Vagina (tissue), 2 donors: ENCODE measurements at places on chromosomes 2 and 18.

- DNase-seq, result no peak
Measured at GRCh38 chr2:54194761-54195750, 61.0 kb downstream of the TSPYL6 start.

- no peak for DNase-seq
Measured at GRCh38 chr2:138730497-138731030, 49.6 kb downstream of the NXPH2 start.

GRCh38 chr2:54271843-54272627, 16.0 kb upstream of the TSPYL6 start:
- no peak for DNase-seq

- no peak for DNase-seq
Measured at GRCh38 chr18:79746730-79747129, 51.0 kb upstream of the KCNG2 start.

- no peak for DNase-seq
Measured at GRCh38 chr2:108217211-108217610, 22.6 kb upstream of the SULT1C3 start.

DNA sequence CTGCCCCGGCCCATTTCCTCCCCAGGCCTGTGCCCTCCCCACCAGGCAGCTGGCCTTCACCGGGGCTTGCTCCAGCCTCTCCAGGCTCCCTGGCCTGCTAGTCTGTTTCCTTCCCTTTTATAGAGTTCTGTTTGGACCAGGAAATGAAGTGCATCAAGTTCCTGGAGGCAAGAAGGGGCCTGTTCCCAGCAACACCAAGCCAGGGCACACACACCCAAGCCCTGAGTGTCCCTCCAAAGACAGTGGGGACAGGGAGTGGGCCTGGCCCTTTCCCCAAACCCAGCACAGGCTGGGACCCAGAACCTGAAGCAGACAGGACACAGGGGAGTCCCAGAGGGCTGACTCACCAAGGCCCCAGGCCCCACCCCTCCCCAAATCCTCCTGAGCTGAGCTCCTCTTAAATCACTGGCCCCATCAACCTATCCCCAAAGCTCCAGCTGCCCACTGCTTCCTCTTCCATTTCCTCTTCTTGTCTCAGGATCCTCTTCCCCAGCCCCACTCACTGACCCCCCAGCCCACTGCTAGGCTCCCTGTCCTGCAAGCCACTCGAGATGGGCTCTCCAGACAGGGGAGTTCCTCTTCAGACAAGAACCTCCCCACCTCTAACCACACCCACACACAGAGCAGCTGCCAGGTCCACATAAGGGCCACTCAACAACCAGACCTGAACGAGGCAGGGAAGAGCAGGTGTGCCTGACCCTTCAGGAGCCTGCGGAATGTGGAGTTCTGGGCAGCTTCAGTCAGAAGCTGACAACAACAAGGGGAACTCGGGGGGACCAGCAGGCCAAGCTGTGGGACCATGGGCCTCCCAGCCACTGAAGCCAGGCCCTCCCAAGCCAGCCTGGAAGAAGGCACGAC, 74.2 kb downstream of the TNS1 start:
- no peak for DNase-seq

- no peak for DNase-seq
Measured at GRCh38 chr2:103823847-103824246, 1030.1 kb upstream of the POU3F3 start.

GRCh38 chr2:10914272-10914693, 2.5 kb downstream of the KCNF1 start:
- no peak for DNase-seq

GRCh38 chr2:12819103-12819475, 102.4 kb downstream of the TRIB2 start:
- no peak for DNase-seq

- DNase-seq, result no peak
Measured at GRCh38 chr18:36917907-36918306, 89.0 kb downstream of the KIAA1328 start.

DNA sequence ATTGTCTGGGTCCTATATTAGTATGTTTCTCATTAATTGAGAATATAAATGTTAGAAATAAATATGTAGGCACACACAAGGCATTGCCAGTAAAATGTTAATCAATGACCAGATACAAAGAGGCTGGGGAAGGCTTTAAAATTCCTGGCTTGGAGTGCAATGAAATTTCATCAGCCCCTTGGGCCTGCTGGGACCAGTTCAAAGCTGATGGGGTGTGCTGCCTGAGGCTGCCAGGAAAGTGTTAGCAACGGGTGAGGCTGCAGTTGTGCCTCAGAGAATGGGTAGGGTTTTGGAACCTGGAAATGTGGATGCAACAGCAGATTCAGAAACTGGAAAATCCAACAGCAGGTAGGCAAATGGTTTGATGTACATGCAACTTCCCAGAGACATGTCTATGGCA, 68.9 kb downstream of the DIPK1C start:
- no peak for DNase-seq

GRCh38 chr18:24364177-24364576, 33.4 kb downstream of the OSBPL1A start:
- DNase-seq, result peak; percentile 28

DNA sequence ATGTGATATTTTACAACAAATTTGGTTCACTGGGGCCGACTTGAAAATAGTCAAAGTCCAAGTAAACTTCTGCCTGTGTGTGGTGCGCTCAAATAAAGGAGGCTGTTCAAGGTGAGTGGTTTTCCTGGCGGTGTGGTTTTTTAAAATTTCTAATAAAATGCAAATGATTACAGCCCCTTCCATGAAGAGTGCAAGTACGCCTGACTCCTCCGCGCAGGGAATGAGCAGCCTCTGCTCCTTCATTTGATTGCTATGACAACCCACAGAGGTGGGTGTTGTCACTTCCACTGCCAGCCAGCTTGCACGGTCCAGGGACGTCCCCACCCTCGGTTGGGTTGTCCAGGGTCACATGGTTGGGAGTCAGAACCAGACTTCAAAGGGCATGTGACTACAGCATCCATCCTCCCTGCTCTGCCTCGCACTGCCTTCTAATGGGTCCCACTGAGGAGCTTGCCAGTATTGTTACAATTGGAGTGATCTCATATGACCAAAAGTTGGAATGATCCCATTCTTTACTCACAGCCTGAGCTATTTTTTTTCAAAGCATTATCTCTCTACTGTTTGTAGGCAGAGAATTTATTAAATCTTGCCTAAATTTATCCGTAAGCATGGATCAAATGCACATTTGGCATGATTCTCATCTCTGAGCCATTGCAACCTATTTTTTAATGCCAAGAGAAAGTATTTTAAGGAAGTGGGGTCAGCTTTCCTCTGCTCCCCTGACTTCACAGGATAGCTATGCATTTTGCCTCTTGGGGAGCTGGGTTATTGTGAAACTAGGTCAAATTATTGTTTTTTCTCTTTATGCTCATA, 121.3 kb downstream of the AGAP1 start:
- peak; percentile 95 for DNase-seq

GRCh38 chr18:11976315-11977152, 4.8 kb upstream of the IMPA2 start:
- no peak for DNase-seq

DNA sequence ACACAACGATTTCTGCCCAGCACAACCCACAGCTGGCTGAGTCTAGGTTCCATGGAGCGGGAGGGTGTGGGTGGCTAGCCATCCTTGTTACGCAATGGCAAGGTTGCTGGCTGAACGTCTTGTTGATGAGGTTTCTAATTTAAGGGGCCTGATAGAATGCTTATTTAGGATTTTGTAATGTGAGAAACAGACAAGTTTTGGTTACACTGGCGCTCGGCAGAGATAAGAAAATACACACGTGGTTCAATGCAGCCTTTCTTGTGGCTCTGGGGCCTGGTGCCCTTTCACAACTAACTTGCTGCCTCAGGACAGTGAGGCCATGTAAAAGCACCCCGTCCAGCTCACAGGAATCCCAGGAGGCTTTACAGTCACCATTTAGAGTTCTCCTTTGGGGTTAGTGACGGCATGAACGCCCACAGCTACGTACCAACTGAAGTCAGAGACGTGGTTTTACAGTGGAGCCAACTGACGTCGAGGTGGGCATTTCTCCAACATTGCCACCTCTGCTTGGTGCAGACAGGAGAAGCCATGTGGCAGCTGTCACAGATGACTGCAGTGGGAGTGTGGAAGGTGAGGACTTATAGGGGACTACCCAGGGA, 29.7 kb upstream of the PIEZO2 start:
- DNase-seq, result no peak

DNA sequence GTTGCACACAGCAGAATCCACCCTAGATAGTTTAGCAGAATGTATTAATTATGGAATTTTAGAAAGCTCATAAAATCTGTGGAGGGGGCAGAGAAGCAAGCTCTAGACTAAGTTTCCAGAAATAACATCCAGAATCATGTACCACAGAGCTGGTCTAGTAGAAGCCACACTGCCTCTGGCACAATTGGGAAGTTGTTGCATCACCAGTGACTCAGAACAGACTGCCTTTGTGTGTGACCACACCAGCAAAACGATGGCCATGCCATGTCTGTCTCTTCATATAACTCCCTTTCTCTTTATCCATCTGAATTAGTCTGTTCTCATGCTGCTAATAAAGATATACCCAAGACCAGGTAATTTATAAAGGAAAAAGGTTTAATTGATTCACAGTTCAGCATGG, 158.9 kb downstream of the CCDC148 start:
- DNase-seq, result no peak

DNA sequence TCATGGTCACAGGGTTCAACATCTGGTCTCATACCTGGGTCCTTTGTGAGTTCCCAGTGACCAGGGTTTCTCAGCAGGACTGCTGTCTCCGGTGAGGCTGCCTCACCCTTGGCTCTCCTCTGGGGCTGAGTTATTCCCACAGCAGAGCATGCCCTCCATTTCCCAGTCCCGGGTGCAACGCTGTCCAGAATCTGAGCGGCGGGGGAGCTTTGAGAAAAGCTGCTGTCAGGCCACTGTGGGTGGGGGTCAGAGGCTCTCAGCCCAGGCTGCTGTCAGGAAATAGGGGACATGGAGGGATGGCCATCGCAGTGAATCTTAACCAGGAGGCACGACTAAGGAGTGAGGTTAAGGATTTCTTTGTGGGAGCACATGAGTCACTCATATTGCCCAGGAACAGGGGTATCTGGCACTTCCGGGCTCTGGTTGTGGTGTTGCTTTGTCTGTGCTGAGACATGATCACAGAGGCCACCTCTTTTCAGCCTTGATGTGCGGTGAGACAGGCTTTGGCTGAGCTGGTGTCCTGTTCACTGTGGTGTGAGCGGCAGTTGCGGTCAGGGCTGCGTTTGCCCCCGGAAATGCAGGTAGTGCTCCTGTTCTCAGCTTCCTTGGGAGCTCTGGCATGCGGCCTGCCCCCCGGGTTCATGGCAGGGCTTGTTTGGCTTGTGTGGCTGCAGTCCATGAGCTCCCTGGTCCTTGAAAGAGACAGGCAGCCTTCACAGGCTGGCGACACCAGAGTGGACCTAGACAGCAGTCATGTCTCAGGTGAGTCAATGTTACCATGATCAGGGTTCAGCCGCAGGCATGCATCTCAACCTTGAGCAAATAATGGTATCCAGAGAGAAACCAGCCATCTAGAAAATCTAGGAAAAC, 310.7 kb upstream of the MYT1L start:
- peak; percentile 75 for DNase-seq

- no peak for DNase-seq
Measured at GRCh38 chr2:43358410-43359201, 132.2 kb upstream of the ZFP36L2 start.

DNA sequence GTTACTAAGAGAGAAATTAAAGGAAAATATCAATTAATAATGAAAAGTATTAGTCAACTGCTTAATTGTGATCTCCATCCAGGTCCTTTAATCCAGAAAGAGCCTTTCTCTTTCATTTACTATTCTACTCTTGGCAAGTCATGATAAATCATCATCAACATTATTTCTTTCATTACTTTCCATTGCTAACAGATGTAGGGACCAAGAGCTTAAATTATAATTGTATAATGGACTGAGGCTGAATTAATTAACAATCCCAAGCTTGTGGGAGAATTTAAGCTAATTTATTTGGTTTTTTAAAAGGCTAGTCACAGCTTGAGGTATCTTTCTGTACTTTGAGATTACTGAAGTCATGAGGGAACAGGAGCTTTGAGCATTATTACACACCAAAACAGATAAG, 223.9 kb downstream of the ERBB4 start:
- DNase-seq, result no peak

DNA sequence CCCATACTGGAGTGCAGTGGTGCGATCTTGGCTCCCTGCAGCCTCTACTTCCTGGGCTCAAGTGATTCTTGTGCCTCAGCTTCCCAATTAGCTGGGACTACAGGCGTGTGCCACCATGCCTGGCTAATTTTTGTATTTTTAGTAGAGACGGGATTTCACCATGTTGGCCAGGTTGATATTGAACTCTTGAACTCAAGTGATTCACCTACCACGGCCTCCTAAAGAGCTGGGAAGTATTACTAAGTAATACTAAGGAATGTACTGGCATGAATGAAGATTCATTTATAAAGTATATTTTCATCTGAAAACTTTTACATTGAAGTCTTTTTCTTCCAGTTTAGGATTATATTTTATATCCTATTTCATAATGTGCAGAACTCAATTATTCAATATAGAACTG, 38.1 kb downstream of the NUP35 start:
- DNase-seq, result no peak

- DNase-seq, result no peak
Measured at GRCh38 chr18:47560723-47561715, 309.6 kb upstream of the SKOR2 start.

DNA sequence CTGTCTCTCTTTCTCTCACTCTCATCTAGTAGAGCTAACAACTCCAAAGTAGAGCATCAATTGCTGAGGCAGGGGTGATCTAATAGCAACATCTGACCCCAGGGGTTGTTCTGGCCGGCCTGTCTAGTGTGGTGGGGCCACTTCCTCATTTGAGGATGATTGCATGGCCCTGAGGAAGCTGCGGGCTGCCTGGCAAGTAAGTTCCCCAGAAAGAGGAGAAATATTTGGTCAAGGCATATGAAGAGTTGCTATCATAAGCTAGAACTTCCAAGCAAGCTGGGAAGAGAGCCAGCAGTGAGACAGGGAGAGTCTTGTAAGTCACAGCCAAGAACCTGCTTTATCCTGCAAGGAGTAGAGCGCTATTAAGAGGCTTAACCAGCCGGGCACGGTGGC, 50.8 kb upstream of the TMEM87B start:
- no peak for DNase-seq

DNA sequence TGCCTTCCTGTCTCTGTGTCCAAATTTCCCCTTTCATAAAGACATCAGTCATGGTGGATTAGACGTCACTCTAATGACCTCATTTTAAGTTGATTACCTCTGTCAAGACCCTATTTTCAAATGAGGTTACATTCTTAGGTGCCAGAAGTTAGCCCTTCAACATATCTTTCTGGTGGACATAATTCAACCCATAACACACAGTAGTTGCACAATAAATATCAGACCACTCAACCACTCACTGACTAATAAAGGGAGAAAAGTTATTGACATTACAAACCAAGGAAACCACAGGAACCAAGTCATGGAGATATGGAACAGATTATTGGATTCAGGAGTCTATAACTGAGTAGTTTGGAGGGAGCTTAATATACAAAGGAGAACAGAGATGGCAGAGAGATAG, 377.4 kb upstream of the ACVR2A start:
- DNase-seq, result no peak
